ENCODE measurements at places on chromosomes 7 and 10.

DNA sequence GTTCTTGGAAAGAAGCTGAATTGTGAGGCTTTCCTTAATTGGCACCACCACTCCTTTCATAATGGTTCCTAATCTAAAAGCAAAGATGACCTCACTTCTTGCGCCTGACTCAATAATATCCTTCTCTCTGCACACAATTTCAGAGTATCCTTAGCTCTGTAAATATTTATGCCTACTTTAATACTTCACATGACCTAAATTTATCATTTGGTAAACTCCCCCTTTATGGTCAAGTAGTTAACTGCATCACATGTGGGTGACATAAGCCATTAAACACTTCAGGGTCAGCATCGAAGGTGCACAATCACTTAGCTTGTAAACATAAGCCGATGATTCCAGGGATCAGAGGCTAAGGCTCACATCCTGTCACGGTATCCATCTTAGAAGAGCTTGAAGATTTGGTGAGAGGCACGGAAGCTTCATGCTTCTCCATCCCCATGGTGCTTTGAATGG is 7.3 kb upstream of the RHOBTB1 start:
- no peak for DNase-seq

- DNase-seq, result peak; percentile 46
These were observed 104.4 kb downstream of the PTPRE start for GRCh38 chr10:128011059-128011979.

DNA sequence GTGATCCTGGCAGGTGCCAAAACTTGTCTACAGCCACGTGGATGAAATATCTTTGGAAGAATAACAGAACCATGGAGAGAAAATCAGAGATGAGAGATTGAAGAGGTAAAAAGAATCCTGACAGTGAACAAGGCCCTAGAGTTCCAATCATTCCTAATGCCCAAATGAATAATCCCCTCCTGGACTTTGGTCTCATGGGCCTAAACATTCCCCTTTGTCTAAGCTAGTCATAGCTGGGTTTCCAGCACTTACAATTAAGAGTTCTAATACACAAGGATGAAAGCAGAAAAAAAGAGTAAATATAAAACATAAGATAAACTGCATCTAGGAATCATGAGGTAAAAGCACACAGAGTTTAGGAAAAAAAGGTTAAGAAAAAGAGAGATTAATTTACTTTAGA is 40.2 kb downstream of the ARHGAP12 start:
- no peak for DNase-seq

DNA sequence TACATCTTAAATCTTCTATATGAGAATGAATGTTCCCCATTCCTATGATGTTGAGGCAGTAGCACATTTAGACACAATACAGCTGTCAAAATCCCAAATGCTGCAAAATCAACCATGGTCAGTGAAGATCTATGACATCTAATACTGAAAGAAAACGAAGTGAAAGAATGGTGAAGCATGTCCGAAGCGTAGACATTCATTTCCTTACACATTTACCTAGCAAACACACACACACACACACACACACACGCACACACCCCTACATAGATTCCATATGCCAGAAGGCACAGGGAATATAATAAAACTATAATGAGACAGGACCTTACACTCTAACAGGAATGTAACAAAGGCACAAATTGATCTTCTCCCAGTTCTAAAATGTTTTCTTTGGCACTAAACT is 32.5 kb downstream of the CCDC6 start:
- no peak for DNase-seq

- DNase-seq, result no peak
These were observed 27.5 kb downstream of the CTNNA3 start for GRCh38 chr10:67668448-67668847.

GRCh38 chr7:105060437-105060836 is 46.4 kb downstream of the KMT2E start:
- DNase-seq, result no peak

GRCh38 chr10:124996127-124996853 is 54.4 kb downstream of the ZRANB1 start:
- no peak for DNase-seq

DNA sequence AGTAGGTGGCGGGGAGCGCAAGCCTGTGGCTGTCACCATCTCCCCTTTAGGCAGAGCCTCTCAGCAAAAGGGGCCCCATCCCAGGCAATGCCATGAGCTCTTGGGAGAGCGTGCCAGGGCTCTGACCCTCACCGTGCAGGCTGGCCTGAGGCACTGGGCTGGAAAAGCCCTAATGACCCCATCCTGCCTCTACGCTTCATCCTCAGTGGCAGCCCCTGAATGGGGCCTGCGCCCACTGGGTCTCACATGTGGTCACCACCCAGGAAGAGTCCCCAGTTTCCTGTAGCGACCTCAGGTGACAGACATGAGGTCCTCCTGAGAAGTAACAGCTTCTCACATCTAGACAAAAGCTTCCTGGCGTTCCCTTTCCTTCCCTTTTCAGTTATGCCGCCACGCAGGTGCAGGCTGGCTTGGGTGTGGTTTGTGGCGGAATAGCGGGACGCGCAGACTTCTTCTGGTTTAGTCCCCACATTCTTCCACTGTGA is 59.2 kb downstream of the CLEC2L start:
- DNase-seq, result no peak

DNA sequence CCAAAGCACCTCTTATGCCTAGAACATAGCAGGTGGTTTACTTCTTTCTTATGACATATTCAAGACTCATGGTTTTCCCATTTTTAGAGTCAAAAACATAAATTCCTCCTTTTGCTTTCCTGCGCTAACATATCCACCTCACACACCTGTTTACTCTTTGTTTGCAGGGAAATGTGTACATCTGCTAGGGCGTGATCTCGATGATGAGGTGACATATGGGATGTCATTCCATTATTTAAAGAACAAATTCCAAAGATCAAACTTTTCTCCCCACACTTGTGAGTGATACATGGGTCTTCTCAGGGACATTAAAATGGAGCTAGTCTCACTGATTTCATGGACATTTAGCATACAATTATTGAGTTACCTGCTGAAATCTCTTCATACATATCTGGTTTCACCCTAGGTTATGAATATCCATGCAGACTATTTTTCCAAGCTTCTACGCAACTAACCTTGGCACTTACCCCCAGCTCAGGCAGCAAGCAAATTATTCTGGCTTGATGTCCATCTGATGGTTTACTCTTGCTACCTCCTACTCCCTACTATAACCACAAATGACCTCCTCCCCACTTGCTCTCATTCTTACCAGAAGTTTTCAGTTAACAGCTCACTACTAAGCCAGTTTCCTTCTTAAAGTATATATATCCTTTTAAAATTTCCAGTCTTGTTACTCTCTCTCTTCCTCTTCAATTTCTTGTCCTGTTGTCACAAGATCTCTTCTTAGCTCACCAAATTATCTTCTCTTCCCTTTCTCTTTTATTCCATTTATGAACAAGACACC is 208.5 kb downstream of the RNLS start:
- DNase-seq, result no peak

GRCh38 chr10:132120200-132120599 is 54.5 kb downstream of the JAKMIP3 start:
- DNase-seq, result no peak

DNA sequence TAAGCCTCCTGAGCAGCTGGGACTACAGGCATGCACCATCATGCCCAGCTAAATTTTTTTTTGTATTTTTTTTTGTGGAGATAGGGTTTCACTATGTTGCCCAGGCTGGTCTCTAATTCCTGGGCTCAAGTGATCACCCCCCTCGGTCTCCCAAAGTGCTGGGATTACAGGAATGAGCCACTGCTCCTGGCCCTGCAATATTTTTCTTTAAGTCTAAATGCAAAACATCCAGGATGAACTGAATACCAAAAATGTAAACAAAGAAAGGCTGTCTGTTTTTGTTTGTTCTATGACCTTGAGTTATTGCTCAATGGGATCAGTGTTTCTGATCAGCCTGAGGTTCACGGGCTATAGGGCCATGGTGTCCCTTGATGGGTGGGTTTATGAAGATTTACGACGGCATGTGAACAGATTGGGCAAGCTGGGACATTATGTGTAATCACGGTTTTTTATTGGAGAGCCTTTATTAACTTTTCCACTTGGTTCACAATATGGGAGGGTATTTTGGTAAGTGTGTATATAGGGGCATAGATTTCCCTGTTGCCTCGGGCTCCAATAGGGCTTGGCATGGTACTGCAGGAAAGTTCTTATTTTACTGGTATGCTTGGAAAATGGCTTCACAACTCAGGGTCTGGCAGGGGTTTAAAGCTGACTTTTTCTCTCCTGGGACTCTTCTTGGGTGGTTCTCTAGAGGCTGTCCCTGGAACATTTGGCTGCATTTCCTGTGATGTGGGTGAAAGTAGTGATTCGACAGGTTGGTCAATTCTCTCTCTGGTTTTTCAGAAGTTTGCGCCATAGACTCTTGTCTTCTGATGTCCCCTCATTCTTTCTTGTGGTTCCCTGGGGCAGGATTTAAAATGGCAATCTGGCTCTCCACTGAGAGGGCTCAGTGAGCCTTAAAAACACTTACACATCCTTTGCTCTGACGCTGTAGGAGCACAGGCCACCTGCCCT is 41.6 kb downstream of the MRPS33 start:
- peak; percentile 92 for DNase-seq

GRCh38 chr10:69151984-69152383 is 28.0 kb downstream of the VPS26A start:
- DNase-seq, result no peak

DNA sequence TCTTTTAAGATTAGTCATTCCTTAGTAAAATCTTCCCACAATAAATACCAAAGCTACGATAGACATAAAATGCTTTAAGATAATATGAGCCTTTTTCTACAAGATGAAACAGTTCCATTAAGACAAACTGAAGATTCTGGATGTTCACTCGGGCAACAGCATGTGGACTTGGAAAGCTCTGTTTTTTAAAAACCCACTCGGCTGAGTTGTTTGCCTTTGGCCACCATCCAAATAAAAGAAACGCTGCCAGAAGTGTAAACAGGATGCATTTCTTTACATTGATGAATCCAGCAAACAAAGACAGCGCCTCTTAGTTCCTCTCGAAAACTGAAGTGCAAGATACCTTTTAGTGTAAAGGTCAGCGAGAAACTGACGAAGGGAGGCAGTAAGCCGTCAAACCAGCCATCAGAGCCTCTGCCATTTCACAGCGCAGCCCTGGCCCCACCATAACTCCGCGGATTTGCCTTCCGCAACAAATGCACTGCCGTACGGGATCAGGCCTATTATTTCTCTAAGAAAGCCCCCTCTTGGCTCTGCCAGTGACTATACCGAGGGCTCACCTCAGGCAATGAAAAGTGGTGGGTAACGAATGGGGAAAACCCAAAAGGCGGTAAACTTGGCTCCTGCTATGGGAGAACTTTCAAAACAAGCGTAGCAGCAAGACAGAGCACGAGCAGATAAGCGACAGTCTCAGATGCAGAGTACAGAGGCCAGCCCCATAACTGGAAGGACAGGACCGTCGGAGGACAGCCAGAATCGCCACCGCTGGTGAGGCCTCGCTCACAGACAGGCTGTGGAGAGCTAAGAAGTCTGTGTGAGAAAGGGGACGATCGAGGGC is 41.4 kb downstream of the GNA12 start:
- no peak for DNase-seq

- DNase-seq, result no peak
These were observed 22.6 kb downstream of the PLAC9 start for GRCh38 chr10:80154978-80155695.

DNA sequence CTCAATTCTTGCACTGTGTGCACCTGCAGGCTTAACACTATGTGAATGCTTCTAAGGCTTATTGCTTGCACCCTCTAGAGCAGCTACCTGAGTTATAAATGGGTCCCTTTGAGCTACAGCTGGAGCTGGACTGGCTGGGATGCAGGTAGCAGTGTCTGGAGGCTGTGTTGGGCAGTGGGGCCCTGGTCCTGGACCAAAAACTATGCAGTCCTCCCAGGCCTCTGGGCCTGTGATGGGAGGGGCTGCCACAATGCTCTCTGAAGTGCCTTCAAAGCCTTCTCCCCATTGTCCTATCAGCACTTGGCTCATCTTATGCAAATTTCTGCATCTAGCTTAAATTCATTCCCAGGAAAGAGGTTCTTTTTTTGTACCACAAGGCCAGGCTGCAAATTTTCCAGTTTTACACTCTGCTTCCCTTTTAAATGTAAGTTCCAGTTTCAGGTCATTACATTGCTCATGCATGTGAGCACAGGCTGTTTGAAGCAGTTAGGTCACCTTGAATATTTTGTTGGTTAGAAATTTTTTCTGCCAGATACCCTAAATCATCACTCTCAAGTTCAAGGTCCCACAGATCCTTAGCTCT is 26.0 kb downstream of the KBTBD2 start:
- DNase-seq, result no peak

GRCh38 chr7:9863545-9863944 is 1110.1 kb upstream of the PHF14 start:
- no peak for DNase-seq

GRCh38 chr7:128442356-128442755 is 13.3 kb upstream of the HILPDA start:
- DNase-seq, result no peak
